Epithelial cell of proximal tubule (primary cell): ENCODE measurements at places on chromosomes 5 and 9. TPM values are rescaled to one million over a fixed set of nuclear protein-coding genes. Genes with fewer than 3 reads are reported as not detected.

DNA sequence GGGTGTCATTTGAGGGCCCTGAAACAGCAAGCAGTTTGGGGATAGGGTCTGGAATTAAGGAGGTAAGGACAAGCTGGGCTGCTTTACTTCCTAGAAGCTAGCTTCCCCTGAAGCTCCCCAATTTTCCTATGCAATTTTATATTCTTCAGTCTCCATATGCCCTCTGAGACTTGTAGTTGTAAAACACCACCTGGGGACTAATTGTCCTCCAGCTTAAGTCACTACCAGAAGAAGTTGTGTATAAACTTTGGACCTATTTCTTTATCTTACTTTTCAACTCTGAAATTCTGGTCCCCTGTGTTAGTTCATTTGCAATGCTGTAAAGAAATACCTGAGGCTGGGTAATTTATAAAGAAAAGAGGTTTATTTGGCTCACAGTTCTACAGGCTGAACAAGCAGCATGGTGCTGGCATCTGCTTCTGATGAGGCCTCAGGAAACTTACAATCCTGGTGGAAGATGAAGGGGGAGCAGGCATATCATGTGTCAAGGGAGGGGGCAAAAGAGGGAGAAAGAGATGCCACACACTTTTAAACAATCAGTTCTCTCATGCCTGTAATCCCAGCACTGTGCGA lies 41.1 kb upstream of the CPEB4 start:
- no peak for DNase-seq

DNA sequence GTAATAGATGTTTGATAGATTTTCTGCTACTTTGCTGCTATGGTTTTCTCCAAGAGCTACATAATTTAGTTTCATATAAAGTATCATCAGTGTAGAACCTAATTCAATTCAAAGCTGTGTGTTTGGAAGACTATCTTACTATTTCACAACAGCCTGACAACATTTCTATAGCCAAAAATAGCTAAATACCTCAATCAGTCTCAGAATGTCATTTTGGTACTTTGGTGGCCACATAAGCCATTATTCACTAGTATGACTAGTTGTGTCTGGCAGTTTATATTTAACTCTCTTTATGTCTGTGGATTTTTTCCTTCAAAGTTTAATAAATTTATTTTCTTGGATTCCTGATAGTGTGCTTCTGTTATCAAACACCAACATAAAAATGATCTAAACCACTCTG lies 35.1 kb upstream of the CCDC152 start:
- no peak for DNase-seq

DNA sequence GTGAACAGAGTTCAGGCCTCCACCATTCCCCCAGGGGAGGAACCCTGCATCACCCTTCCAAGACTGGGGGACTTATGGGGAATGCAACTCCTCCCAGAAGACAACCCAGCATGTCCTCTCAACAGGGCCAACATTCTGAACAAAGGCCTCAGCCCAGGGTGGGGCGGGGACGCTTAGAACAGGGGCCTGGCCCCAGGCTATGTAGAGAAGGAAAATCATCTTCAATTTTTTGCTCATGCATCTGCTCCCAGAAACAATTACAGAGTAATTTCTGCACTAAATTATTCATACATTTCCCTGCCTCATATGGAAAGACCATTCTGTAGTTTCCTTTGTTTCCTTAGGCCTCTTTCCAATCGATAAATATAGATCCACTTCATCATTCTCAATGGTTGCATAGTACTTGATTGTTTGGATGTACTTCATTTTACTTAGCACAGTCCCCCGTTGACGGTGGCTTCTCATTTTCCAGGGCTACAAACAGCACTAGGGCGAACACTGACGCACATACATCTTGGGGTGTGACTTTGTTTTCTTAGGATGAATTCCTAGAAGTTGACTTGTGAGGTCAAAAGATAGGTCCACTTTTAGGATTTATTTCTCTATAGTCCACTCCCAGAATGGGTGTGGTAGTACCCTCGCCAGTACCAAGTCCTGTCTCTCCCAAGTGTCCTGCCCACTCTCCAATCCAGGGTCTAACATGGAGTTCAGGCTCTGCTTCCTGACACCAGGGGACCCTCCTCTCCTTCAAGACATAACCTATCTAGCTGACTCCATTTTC lies 27.2 kb upstream of the SMU1 start:
- no peak for DNase-seq

- no peak for DNase-seq
Observed at GRCh38 chr5:1540831-1541701, 17.3 kb upstream of the LPCAT1 start.

Gene PDZD2
- 1.8 and 8.4 TPM in 2 replicates for total RNA-seq
